ENCODE measurements at places on chromosomes 7 and 10.

DNA sequence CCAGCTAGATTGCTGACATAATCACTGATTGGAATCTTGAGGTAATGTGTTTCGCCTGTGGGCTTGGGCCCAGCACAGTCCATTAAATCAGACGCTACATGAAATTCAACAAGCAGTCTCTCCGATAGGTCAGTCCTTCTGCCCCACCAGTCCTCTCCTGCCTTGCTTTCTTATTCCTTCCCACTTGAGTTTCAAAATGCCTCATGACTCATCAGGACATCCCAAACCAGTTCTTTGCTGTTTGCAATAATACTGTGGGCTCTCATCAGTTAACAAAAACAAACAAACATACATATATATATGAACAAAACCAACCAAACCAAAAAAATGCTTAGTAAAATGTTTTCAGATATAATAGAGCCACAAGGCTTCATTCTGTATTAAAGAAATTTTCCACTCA lies 599.0 kb downstream of the SORCS1 start:
- DNase-seq: no peak

DNA sequence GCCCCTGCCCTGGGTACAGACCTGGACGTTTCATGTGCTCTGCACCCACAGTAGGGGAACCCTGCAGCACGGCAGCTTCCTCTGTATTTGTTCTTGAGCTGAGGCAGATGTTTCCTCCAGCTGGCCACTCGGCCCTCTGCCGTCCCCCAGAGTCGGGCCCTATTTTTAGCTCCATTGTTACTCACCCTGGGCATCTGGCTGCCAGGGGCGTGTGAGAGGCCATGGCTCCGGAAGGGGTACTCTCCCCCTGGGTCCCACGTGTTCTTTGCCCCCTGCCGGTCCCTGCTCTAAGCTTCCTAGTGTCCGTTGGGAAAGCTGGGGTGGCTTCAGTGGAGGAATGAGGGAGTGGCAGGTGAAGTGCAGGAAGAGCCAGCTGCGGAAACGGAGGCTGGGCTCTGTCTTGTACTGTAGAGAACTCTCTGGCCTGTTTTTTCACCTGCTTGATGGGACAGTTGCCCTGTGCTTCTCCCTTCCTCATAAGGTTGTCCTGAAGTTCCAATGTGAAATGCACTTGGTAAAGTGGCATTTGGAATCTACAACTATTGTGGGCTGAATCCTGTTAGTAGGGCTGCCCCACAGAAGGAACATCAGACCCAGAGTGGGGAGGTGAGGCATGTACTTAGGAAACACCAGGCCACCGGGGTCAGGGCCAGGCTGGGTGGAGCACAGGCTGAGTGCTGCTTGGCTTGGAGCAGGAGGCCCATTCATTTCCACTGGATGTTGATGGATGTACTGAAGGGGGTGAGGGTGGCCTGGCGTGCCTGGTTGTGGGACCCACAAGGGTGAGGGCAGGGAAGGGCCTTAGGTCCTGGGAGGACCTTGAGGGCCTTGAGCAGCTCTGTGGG lies 30.6 kb downstream of the PALD1 start:
- DNase-seq: no peak

GRCh38 chr10:114823077-114823463 lies 1.5 kb downstream of the FHIP2A start:
- no peak for DNase-seq

DNA sequence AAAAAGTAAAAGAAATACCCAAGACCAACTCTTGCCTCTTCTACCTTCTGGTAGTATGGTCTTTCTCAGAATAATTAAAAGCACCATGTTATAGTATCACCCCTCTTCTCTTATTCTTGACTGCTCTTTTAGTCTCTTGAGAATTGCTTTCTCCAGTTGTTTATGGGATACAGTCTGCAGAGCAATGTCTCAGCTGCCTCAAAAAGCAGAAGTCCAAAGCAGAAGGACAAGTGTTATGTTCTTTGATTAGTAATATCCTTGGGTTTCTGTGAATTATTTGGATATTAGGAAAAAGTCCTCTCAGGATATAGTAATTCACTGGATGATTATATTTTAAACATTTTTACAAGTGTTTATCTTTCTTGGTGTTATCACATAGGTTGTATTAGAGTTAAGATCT lies 7.4 kb downstream of the TAS2R41 start:
- DNase-seq: no peak

GRCh38 chr7:127792528-127793342 lies 140.7 kb downstream of the SND1 start:
- peak; percentile 16 for DNase-seq

DNA sequence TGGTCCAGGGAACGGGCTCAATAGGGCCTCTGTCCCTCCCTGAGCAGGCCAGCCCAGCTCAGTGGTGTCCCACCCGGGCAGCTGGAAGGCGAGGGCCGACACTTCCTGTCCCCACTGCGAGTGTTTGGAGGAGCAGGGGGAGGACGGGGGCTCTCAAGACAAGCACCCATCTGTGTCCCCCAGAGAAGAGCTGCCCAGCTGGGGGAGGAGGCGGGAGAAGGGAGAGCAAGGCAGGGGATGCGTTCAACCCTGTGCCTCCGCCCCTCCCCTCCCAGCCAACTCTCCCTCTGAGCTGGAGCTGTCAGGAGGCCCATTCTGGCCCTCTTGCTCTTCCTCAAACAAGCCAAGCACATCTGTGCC lies 35.7 kb downstream of the ZCCHC24 start:
- DNase-seq: no peak

DNA sequence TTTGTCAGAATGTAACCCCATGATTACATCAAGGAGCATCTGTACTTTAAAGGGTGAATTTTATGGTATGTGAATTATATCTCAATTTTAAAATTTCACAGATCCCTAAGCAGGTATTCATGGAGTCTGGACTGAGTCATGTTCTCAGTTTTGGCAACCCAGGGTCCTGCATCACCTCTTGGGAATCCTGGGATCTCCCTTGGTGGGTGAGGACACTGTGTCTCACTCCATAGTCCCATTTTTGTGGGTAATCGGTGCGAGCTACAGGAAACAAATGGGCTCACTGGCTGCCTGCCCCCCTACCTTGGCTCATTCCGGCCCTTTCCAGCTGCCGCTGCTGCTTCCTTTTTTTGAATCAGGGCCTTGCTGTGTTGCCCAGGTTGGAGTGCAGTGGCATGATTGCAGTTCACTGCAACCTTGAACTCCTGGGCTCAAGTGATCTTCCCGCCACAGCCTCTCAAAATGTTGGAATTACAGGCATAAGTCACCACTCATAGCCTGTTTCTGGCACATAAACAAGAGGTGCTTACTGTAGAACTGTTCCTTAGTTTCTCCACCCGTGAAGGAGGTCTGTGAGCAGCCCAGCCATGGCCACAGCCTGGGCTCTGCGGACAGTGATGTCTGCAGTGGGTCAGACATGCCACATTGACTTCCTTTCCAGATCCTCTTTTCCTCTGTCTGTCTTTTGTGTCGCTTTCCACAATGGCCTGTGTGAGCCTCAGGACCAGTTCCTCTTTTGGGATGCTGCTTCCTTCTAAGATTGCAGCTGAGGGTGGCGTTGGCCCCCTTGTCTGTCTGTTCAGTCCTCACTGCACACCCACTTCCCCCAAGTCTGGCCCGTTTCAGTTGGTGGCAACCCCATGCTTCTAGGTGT lies 14.5 kb downstream of the PALD1 start:
- DNase-seq: no peak

Measured in activated naive CD4-positive, alpha-beta T cell treated with Interleukin-2 at 50 U/mL for 16 hours (primary cell).